ENCODE measurements at places on chromosomes 13 and 19.

DNA sequence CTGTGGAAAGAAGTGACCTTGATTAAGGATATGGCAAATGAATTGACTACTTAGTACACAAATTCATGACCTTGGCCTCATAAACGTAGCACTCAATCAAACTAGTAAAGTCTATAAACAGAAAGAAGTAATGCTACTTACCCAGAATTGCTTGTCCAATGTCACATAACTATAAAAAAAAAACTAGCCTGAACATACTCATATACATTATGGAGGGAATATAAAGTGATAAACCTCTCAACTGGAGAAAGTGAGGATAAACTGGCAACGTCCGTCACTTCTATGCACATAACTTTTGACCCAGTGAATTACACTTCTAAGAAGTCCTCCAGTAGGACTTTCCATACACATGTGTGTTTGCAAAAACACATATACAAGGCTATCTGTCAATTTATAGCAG is 7.7 kb upstream of the SERP2 start:
- DNase-seq: no peak

DNA sequence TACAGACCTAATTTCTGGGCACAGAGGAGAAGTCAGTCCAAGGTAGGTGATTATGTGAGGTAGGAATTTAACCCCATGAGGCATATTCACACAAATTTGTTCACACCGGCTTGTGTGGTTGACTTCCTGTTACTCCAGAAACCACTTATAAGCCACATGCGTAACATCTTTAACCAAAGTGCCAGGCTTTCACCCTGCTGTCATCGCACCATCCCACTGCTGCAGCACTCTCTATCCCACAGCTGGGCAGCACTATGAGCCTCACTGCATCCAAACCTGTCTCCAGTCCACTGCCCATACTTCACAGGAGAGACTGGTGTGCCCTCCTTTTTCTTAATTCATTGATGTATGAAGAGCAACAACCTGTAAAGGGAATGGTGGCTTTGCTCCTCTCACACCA is 128.2 kb upstream of the ARGLU1 start:
- no peak for DNase-seq

GRCh38 chr13:112635323-112635722 is 47.4 kb upstream of the TUBGCP3 start:
- no peak for DNase-seq

DNA sequence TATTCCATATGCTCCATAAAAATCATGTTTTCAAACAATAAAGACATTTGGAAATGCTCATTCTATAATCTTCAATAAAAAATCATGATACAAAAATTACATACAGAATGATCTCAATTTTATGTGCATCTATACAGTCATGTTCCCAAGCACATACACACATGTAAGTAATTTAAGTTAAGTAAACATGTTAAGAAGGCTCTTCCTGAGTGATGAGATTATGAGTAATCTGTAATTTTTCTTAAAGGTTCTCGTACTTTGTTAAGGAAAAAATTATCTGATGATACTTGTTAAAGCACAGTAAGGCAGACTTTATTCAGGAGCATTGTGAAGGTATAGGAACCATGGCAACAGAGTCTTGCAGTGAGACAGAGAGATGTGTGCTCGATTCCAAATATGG is 30.0 kb upstream of the DLEU7 start:
- no peak for DNase-seq

DNA sequence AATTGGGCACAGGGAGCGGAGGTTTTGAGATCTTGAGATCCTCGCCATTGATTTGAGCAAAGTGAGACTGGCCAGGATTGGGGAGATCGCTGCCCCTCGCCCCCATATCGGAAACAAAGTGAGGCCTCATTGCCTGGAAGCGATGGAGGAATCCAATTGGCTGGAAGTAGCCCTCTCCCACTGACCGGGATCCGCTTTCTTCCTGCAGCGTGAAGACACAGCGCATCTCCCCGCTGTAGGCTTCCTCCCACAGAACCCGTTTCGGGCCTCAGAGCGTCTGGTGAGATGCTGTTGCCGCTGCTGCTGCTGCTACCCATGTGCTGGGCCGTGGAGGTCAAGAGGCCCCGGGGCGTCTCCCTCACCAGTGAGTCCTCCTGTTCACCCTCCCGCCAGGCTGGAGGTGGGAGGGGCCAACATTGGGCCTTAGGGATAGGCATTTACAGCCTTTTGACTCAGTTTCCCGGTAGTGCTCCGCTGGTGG is 438 bp downstream of the PRKCSH start:
- no peak for DNase-seq

DNA sequence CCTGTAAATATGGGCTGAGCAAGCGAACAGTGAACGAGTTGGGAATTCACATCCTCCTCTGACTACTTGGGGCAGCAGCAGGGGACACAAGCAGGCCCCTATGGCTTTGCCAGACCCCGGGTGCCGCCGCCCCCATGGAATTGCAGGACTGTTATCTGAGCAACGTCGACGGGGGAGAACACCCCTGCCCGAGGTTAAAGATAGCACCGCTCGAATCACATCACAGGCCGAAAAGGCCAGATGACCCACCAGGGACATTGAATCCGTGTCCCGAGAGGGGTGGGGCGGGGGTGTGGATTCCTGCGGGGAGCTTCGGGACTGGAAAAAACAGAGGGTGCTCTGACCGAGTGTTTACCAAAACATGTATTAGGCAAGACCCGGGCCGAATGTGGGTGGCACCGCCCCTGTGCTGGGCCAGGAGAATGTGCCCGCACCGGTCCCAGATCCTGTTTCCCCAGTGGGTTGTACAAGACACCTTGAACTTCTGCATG is 9.1 kb downstream of the FEM1A start:
- DNase-seq: no peak

DNA sequence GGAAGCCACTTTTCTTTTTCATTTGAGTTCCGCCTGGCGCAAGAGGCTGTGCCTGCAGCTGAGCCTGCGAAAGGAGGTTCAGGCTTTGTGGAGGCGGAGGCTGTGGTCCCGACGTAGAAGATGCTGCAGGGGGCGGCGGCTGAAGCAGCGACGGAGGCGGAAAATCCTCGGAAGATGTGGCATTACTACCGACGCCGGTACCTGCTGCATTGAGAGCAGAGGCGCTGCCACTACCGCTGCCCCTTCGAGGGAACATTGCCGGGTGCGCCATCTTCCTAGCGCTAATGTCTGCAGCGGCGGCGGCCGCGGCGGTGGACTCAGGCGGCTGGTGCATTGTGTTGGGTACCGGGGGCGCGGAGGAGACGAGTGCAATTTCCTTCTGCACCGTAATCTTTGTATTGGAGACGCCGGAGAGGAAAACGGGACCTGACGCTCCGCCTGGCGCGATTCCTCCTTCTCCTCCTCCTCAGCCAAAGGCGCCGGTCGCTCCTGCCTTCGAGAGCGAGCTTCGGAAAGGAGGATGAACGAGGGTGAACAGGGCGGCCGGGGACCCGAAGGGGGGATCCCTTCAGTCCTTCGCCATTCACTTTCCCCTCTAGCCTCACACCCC is at the start of gene TSC22D1:
TSS of gene TSC22D1 (minus strand) at position 590 of the 610 bp plus-strand sequence. CDS start at position 334, 256 bp downstream.
- peak; percentile 34 for DNase-seq

DNA sequence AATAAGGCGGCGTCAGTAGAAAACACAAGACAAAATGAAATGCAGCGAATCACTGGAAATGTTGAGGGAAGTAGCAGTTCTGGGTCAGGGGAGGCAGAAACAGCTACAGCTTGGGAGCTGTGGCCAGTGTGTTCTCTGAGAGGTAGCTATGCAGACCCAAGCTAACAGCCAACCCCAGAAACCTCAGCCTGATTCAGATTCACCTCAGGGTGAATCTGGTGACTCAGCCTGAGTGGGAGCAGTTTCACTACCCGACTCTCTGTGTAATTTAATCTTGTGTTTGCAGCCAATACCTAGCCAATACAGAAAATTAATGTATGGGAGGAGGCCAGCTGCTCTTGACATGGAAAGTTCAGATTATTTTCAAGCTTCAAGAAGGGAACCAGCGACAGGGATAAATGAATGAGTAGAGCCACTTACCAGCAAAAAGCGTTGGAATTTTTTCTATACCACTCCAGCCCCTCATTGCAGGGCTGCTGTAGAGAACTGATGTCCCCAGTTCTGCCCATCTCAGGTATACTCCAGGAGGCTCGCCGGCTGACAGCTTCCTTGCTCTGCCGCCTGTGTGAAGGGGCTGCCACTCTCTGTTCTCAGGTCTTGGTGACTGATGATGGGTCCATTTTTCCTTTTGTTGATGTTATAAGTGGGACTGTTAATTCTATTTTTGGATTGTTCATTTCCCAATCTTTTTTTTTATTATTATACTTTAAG is 8.9 kb downstream of the IGFL3 start:
- DNase-seq: no peak

DNA sequence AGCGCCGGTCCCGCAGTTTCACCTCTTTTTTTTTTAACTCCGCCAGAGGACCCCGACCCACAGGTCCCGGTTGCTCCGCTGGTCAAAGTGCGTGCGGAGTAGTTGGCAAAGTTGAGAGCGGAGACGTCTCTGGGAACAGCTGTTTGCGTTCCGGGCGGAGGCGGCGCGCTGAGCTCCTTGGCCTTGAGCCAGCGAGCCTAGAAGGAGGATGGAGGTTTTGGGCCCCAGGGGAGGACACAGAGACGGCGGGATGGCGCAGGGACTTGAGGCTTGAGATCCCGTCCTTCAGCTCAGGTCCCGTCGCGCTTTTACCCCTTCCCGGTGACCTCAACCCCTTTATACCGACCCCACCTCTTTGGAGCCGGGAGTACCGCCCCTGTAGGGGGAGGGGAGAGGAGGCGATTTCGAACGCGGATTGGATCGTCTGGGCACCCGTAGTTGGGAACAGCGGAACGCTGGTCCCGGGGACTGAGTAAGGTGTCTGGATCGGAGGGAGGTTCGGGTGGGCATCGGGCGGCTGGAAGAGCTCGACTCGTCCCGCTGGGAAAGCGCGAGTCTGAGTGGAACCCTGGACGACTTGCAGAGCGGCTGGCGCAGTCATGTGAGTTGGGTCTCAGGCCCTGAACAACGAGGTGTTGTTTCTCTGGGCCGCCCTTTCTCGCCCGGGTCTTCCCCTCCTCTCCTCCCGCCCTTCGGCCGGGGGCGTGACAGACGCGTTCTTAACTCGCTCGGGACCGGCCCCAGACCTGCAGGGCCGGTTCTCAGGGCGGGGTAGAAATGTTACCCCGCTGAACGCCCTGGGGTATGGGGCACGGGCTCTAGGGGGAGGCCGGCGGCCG is at the start of gene WBP4:
TSS of gene WBP4 (plus strand) at position 435 of the 839 bp plus-strand sequence. CDS start at position 600, 165 bp downstream.
- peak; percentile 92 for DNase-seq

DNA sequence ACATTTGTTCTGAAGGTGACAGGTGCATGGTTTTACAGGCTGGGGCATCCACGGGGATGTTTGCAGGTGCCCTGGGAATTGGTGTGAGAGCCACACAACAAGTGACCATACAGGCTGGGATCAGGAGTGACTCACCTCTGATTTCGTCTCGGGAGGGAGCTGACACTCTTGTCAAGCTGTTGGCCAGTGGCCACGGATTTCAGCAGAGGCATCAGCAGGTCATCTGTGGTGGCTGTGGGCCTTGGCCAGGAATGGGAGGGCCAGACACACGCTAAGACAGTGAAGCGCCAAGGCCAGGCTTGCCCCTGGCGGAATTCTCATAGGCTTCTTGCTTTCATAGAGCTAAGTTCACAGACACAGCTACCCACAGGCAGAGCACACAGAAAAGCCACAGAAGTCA is 108.6 kb downstream of the HSPH1 start:
- DNase-seq: no peak
